ENCODE measurements at places on chromosomes 2 and 18.

GRCh38 chr2:62199392-62200125 is 3.6 kb downstream of the B3GNT2 start:
- DNase-seq = no peak

- no peak for DNase-seq
Measured at GRCh38 chr18:55385770-55386169, 202.2 kb downstream of the TCF4 start.

DNA sequence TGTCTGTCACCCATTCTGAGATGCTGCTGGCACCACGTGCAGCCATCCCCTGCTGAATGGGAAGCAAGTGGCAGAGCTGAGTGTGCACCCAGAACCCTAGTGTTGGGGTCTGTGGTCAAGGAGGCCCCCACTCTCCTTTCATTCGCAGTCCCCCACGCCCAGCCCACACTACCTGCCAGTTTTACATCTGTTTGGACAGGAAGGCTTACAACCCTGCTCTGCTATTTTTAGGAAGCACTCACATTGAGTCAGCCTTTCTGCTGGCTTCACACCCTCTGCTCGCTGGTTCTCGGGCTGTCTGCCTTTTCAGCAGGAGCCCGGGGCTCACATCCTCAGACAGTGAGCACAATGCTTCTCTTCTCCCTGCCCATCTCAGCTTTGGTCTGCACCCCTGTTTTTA is 10.7 kb upstream of the ADCY3 start:
- DNase-seq = no peak

DNA sequence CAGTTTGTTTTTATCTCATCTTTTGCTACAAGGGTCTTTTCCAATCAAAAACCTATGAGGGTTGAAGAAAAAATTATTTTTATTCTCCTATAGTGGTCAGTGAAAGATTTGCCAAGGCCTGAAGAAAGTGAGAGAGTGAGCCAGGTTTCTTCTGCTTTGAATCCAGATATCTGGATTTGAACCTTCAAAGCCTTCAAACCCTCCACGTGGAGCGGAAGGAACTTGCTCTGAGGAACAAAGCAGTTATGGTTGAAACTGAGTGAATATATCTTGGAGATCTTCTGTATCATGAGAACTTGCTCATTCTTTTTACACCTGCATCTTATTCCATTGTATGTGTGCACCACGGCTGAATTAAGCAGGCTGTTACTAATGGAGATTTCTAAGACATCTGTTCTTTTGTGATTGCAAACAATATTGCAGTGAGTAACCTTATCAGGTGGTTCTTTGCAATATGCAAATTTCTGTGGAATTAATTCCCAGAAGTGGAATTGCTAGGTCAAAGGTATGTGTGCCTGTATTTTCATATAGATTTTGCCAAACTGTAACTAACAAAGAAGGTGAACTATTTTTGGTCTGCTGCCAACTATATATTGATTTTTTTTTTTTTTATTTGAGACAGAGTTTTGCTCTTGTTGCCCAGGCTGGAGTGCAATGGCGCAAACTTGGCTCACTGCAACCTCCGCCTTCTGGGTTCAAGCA is 147.9 kb downstream of the B3GNT2 start:
- DNase-seq = no peak

DNA sequence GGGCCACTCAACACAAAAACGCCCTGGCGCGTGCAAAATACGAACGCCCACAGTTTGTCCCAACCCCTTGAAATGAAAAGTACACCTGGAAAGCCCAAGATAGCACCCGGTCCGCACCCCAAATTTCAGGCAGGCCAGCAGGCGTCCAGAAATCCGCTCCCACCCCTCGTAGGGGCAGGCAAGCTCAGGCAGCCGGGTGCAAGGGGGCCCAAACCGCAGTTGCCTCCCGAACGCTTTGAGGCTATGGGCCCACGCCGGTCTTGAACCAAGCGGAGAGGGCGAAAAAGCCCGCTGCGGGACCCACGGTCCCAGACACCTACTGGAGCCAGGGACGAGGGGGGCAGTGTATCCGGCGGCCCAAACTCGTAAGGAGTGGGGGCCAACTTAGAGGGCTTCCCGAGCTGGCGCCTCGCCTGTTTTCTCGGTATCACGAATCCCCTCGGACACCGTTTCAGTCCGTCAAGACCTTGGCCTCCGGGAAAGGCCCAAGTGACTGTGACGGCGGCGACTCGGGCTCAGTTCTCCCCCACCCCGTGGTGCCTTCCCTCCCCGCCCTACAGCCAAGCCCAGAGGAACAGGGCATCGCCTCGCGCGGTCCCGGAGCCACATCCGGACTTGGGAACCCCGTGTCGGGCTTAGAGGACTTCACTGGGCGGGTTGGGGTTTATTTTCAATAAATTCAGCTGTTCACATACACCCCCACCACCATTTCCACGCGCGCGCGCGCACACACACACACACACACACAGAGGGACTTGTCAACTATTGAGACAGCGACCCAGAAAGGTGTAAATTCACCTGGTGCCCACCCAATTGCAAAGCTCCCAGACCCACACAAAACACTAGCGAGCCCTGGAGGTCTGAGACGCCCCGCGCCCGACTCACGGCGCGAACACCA is 6.2 kb upstream of the SATB2 start:
- no peak for DNase-seq

DNA sequence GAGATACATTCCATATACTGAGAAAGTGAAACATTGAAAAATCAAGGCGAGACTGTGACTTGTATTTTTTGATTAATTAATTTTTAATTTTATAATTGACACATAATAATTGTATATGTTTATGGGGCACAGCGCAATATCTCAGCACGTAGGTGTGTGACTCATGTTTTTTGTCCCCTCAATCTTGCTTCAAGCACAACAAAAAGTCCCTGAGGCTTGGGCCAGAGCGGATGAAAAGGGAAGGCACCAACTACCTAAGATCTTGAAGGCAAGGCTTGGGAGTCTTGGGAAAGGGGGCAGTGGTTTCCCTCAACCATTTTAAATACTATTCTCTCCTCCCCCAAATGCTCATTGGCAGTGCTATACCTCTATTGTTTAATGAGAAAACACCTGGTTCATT is 9.9 kb downstream of the SGPP2 start:
- DNase-seq = no peak

DNA sequence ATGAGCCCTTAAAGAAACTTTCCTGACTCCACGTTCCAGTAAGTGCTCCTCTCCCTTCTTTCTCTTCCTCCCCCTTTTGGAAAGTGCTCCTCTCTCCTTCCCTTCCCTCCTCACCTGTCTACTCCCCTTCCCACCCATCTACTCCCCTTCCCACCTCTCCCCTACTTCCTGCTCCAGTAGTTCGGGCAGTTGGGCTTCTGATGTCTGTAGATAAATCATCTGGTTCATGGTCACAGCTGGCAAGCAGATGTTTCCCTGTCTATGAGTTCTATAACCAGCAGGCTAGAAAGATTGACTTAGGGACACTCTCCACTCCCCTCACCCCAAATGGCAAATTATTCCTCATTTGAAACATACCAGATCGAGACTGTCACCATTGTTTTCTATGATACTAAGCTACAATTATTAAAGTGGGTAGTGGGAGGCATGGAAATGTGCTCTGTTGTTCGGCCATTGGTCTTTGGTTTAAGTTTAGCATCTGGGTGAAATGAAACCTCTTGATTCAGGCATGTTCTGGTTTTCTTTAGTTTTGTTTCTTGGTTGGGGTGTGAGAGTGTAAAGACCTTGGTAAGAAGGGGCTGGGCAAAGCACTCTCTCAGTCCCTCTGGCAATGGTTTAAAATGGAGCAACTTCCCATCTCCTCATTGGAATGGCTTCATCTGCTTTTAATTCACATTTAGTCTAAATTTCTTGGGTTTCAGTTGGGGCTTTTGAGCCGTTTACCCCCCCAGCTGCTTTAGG is 413.2 kb upstream of the SPRED2 start:
- DNase-seq = no peak

DNA sequence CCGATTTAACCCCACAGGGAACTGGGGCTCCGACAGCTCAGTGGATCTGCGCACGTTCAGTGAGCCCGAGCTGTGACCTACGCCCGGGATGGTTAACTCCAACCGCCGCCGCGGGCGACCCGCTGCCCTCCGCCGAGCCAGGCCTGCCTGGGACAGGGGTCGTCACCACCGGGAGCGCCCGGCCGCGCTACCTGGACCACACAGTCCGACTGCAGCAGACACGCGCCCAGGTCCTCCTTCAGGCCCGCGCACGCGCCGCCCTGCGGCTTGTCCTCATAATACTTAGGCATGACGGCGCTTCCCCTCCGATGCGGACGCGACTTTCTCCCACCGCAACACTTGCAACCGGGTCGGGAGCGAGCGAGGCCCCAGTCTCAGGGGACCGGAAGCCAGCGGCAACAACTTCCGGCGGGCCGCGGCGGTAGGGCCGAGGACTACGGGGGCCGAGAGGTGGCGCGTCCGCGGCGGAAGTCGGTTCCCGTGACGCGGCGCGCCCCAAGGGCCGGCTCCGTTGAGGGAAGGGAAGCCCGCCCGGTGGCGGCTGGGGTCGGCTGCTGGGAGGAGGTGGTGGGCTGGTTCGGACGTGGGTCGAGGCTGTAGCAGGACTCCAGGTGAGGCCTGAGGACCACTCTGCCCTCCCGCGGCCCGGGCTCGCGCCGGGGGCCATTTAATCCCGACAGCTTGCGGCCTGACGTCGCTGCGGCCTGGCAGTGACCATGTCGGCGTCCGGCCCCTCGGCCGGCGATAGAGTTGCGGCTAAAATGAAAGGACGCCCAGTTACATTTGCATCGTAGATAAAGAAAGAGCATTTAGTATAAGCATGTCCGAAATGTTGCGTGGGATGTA is at the start of the genes COA5 and UNC50:
Gene COA5 (minus strand): TSS at position 397 of the 846 bp plus-strand sequence. CDS start 107 bp downstream, at position 290.
Gene UNC50 (plus strand): TSS at position 474 of the 846 bp plus-strand sequence. CDS start 1,171 bp downstream, outside the sequence.
- peak; percentile 90 for DNase-seq

- no peak for DNase-seq
Measured at GRCh38 chr2:28516950-28517349, 21.1 kb downstream of the PLB1 start.

GRCh38 chr2:240926516-240927389 is 20.6 kb downstream of the CROCC2 start:
- no peak for DNase-seq

DNA sequence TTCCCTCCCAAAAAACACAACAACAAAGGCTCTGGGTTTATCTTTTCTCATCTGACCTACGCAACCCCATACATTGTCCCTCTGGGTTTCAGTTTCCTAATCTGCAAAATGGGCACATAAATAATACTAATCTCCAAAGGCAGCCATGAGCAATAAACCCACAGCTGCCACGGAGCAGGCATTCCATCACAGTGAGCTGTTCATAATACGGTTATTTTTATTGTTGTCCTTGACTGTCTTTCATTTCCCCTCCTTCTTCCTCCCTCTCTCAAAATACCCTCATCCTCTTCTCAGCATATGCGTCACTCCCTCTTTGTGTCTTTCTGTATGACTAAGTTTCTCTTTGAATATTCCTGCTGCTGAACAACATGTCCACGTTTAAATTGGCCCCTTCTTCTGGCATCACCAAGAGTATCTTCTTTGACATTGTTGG is 129.8 kb upstream of the CAB39 start:
- DNase-seq = no peak

DNA sequence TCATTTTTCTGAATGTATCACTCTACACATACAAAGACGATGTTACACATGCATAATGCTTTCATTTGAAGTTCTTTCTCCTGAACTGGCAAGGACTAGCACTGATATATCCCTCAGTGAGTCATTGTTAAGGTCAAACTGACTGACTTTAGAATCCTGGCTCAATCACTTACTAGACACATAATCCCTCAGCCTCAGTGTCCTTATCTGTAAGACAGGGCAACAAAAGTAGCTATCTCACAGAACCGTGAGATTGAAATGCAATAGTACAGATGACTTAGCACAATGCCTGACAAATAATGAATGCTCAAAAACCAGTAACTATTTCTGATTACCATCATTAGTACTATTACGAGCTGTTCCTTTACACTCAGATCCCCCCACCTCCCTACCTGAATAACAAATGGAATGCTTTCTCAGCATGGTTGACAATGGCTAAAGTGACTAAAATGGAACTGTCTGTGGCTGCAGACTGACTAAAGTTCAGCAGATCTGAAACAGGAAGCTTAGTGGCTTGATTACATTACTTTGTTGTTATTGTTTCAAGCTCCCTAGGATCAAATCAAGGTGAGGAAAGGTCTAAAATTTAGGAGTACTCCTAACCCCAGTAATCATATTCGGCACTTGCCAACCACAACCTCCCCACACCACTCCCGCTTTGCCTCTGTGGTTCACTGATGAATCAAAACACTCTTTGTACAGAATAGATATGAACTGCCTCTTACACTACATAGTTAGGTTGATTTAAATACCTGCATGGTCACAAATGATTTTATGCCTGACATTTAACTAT is 35.8 kb upstream of the CACNB4 start:
- no peak for DNase-seq

GRCh38 chr2:208657468-208657867 is 250.9 kb downstream of the PTH2R start:
- DNase-seq = no peak

GRCh38 chr2:169478745-169479256 is 493 bp upstream of the BBS5 start:
- DNase-seq = no peak

- DNase-seq = no peak
Measured at GRCh38 chr2:107984707-107985106, 1.6 kb upstream of the SLC5A7 start.

DNA sequence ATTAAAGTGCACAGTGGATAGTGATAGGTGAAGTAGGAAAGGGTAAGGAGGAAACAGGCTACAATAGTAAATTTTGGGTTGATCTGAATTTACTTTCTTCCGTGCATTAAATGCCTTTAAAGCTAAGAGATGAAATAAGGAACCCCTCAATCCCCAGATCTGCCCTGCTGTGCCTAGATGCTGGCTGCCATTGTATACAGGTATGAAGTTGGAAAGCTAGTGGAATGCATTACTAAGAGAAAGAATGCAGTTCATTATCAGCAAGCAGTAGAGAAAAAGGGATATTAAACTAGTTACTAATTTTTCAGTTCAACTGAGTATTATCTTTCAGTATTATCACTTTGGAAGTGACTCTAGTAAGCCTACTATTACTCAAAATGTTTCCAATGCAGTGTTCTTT is 93.3 kb downstream of the WDPCP start:
- no peak for DNase-seq

DNA sequence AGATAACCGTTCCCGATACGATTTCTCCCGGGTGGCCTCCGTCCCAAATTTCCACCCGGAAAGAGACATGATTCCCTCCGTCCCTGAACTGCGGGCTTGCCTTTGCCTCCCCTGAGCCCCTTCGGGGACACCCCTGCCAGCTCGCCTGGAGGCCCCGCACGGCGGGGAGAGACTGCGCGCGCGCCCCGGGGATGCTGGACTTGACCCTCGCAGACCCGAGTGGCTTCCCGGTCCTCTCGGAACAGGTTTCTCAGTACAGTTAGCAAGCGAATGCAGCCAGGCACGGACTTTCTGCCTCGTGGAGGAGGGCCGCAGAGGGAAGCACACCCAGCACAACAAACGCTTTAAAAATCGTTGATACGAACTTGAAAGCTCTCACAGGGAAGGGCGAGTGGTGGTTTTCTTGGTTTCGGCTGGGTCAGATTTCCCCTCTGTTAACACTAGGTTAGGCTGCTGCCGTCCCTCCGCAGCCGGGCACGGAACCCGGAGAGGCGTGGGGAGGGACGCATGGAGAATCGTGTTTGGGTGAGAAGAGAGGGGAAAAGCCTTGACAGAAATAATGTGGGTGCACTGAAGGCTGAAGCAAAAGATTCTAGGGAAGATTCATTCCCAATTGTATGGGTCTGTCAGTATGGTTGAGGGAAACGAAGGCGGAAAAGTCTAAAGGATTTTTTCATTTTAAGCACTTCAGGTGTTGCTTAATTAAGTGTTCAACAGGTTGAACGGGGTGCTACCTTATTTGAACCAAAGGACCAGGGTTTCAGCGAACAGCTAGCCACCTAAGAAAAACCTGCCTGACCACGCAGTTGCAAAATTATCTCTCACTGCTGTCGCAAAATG is 916 bp downstream of the TNFRSF11A start:
- DNase-seq = no peak

- peak; percentile 64 for DNase-seq
Measured at GRCh38 chr2:161139098-161139987, 20.9 kb upstream of the TANK start.

- peak; percentile 54 for DNase-seq
Measured at GRCh38 chr2:55232863-55233657, 572 bp downstream of the RPS27A start.
